Mesothelial cell of epicardium (in vitro differentiated cells): ENCODE measurements at places on chromosomes 11 and 22.
A peak's percentile ranks its signal among the peaks of the same experiment; 100 is the strongest.

DNA sequence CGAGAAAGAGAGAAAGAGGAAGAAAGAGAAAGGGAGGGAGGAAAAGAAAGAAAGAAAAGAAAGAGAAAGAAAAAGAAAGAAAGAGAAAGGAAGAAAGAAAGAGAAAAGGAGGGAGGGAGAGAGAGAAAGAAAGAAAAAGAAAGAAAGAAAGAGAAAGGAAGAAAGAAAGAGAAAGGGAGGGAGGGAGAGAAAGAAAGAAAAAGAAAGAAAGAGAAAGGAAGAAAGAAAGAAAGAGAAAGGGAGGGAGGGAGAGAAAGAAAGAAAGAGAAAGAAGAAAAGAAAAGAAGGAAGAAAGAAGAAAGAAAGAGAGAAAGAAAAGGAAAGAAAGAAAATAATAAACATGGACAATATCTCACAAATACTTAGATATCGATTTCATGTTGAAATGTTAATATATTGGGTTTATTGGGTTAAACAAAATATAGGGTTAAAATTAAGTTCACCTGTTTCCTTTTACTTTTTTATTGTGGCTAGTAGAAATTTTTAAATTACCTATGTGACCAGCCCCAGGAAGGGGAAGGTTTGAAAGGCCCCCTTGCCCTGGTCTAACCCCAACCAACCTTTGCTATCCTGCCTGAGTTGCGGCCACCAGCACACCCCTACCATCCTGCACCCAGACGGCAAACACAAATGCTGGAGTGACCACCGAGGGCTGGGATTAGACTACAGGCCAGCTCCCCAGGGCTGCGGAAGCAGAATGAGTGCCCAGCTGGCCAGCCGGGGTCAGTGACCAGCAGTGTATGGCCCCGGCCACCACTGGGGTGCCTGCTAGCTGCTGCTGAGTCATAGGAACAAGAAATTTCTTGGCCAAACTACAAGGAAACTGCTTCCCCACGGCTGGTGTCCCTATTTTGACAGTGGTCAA, 81.0 kb upstream of the FGF3 start:
- no peak for DNase-seq

GRCh38 chr11:61629082-61629833, 48.4 kb upstream of the SYT7 start:
- DNase-seq = no peak

DNA sequence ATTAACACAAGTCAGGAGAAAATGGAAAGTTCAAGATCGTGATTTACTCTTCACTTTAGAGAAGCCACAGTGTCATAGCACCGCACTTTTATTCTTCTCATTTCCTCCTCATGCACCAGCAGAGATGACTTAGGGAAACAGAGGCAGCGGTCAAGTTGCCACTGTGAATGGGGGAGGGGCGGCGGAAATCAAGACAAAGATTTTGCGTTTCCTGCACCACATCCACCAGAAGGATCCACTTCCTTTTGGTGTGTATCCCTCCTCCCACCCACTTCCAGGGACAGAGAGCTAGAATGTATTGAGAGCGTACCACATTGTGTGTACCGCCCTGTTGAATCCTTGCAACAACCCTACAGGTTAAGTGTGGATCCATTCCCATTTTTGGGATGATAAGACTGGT, 21.8 kb downstream of the TSPAN18 start:
- no peak for DNase-seq

GRCh38 chr11:72685560-72686480, 11.6 kb upstream of the PDE2A start:
- DNase-seq = no peak

GRCh38 chr11:11157185-11157584, 195.9 kb downstream of the CSNK2A3 start:
- DNase-seq = no peak

- DNase-seq = no peak
These were observed 142.4 kb downstream of the APIP start for GRCh38 chr11:34773826-34774225.

DNA sequence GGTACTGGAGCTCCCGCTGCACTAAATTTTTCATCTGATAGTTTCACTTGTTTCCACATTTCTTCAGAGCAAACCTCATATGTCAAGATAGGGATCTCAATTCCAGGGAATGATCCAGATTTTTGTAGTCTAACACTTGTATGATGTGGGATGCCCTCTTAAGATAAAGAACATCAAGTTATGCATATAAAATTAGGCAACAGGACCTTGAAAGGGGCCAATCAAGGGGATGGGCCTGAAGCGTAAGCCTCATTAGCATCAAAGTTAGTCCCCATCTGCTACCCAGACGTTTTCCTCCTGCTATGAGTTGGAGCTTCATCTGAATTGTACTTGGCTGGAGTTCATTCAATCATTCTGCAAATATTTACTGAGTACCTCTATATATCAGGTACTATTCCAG, 17.5 kb downstream of the PDGFD start:
- DNase-seq = no peak

- no peak for DNase-seq
These were observed 174.4 kb downstream of the MAML2 start for GRCh38 chr11:96168623-96169022.

GRCh38 chr11:130315354-130315970, 745 bp upstream of the ZBTB44 start:
- DNase-seq = peak; percentile 42

DNA sequence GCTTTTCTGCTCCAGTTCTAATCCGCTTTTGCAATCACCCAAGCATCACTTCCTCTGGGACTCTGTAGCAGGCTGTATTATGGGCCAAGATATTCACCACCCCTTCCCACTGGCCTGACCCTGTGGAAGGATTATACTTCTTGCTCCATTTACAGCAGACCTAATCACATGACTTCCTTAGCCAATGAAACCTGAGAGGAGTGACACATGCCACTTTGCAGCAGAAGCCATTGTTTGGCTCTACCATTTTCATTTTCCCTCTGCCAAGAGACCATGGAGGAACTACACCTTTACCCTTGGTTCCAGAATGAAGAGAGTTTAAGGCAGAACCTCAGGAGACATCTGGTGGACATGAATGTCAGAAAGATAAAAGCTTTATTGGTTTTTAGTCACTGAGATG, 134.9 kb upstream of the HSD17B12 start:
- DNase-seq = no peak

- no peak for DNase-seq
These were observed 959 bp upstream of the HIPK3 start for GRCh38 chr11:33256031-33256812.

DNA sequence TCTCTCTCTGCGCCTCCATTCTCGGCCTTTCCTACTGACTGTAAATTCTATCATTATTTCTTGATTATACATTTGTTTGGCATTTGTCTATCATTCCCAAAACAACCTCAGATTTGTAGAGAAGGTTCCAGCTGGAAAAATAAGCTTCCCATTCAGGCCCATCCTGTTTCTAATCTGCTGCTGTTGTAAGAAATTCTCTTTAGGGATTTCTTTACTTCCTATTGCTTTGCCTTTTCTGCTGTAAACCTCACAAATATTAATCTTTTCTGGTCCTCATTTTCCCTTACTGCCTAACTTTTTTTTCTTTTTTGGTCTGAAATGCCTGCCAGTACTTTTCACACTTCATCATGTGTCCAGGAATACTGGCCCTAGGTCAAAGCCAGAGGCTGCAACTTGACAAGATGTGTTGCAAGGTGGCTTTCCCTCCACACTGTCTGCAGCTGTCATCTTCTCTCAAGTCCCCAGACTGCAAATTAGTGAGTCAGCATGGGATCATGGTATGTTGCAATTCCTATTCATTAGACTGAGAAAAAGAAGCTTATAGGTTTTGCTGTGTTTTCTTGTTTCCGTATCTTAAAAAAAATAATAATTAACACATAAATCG, 858.7 kb upstream of the CHORDC1 start:
- no peak for DNase-seq

DNA sequence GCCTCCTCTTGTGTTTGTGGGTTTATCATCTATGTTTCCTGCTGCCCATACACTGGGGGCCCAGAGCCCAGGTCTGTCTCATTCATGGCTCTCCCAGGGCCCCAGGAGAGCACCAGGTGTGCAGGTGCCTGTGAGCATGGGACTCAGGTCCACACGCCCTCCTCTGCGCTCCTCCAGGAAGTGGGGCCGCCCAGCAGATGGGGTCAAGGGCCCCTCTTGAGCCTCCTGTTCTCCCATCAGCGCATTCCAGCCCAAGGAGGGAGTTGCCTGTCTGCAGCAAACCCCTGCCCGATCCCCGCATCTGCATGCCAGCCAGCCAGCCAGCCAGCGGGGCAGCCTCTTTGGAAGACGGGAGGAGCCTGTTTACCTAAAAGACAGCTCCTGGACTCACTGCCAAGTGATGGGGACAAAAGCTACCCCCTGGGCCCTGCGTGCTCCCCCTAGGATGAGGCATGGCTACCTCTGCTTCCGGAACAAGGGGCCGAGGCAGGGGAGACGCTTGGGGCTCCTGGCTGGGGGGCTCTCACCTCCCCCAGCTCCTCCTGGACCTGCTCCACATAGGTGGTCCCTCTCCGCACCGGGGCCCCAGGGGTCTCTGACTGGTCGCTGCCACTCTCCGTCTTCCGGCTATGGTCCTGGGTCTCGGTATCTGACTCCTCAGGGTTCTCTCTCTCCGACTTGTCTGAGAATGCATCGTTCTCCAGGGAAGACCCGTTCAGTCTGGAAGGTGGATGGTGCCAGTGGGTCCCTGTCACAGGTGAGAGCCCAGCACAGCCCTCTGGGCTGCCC, 49.7 kb upstream of the CARS1 start:
- DNase-seq = no peak

GRCh38 chr11:116062490-116063171, 558.4 kb upstream of the CADM1 start:
- DNase-seq = no peak

GRCh38 chr11:17653611-17654010, 65.8 kb upstream of the MYOD1 start:
- no peak for DNase-seq

DNA sequence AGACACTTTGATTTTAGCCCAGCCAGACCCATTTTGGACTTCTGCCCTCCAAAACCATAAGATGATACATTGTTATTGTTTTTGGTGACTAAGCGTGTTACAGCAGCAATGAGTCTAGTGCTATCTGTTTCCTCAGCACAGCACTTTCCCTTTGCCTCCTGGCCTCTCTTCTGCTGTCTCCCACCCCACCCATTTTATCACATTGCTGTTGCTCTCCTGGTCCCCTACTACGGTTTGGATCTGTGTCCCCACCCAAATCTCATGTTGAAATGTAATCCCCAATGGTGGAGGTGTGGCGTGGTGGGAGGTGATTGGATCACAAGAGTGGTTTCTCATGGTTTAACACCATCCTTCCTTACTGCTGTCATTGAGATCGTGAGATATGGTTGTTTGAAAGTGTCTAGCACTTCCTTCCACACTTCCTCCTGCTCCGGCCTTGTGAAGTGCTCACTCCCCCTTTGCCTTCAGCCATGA, 59.8 kb upstream of the CD82 start:
- no peak for DNase-seq

- DNase-seq = no peak
These were observed at the start of gene OR51B5 for GRCh38 chr11:5343474-5344335. OR51B5 (minus strand) TSS chr11:5343524; CDS start chr11:5343524, 0 bp downstream.

GRCh38 chr11:92894197-92894596, 75.3 kb upstream of the MTNR1B start:
- DNase-seq = no peak

DNA sequence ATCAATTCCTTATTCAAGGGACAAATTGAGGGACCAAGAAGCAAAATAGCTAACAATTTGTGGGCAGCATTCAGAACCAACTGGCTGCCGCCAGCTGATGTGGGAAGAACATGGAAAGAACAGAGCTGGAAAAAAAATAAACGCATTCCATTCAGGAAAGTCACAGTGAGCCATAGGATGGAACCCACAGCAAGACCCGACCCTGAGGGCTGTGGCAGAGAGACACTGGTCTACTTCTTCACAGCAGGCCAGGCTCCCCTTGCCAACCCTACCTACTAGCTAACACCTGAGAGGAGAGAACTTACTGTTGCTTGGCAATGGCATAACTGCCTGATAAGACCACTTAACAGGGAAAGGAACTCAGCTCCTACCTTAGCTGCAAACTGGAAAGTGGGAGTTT, 123.5 kb upstream of the APOA1 start:
- DNase-seq = no peak

GRCh38 chr11:12377824-12378593, 638 bp downstream of the PARVA start:
- DNase-seq = peak; percentile 69

GRCh38 chr22:33350961-33351360, 292.8 kb upstream of the SYN3 start:
- no peak for DNase-seq

DNA sequence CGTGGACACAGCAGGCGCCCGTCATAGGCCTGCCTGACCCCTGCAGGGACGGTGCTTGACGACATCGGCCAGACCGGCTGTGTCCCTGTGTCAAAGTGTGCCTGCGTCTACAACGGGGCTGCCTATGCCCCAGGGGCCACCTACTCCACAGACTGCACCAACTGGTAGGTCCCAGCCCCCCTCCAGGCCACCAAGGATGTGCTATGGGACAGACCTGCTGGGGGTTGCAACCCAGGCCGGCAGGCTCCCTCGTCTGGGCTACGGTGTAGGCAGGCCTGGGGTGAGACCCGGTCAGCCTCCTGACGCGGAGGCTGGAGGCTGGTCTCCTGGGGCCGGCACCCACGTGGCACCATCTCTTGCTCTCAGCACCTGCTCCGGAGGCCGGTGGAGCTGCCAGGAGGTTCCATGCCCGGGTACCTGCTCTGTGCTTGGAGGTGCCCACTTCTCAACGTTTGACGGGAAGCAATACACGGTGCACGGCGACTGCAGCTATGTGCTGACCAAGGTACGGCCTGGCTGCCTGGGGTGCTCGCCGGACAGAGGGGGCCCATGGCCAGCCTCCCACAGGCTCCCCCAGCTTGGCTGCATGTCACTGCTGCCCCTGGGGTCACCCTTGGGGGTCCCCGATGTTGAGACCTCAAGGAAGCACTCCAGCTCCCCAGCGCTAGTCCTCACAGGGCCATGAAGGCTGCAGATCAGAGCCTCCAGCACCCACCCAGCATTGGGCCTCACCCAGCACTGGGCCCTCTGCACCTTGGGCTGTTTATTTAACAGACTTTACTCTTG, 7.7 kb downstream of the MUC5AC start:
- DNase-seq = no peak

GRCh38 chr11:22539821-22540256, 85.8 kb downstream of the FANCF start:
- no peak for DNase-seq

GRCh38 chr11:132064987-132065620, 694.7 kb downstream of the NTM start:
- DNase-seq = no peak

GRCh38 chr11:120105576-120105975, 32.3 kb downstream of the TRIM29 start:
- DNase-seq = no peak

GRCh38 chr11:34243600-34244464, 114.0 kb downstream of the ABTB2 start:
- DNase-seq = no peak
